Subcutaneous adipose tissue (tissue), 4 donors: ENCODE measurements at places on chromosomes 2 and 18. TPM values are rescaled to one million over a fixed set of nuclear protein-coding genes. Genes with fewer than 3 reads are reported as not detected.

The EIF2B4 gene
- total RNA-seq = 36.4 TPM

The VIT gene
- 48.2 TPM for total RNA-seq

The SPP2 gene
- not detected for total RNA-seq

The FZD7 gene
- 8.6 TPM for total RNA-seq

The NR4A2 gene
- 2.4 TPM for total RNA-seq

The SP100 gene
- 150 TPM for total RNA-seq
